Mammary microvascular endothelial cell (primary cell): ENCODE measurements at places on chromosomes 6 and 20. TPM values are rescaled to one million over a fixed set of nuclear protein-coding genes. Genes with fewer than 3 reads are reported as not detected.

Gene TBC1D22B
- 15.4 and 15.9 TPM in 2 replicates for total RNA-seq

Gene TPBG
- 9.5 and 15.7 TPM in 2 replicates for total RNA-seq

Gene TSPO2
- not detected in 2 replicates for total RNA-seq

Gene LSM14B
- 20.3 and 21.2 TPM in 2 replicates for total RNA-seq

Gene RUNX2
- total RNA-seq = 0.69 TPM in 1 of 2 replicates, not detected in the other

Gene RGS19
- 20.3 and 29.3 TPM in 2 replicates for total RNA-seq

Gene PHF20
- total RNA-seq = 33.4 and 49.6 TPM in 2 replicates

Gene PRDM13
- not detected in 2 replicates for total RNA-seq

Gene LY86
- not detected in 2 replicates for total RNA-seq

Gene IL17F
- total RNA-seq = not detected in 2 replicates

Gene TULP1
- not detected in 2 replicates for total RNA-seq

Gene TINAG
- total RNA-seq = not detected in 2 replicates

Gene SLC17A1
- not detected in 2 replicates for total RNA-seq

Gene KCNS1
- total RNA-seq = 0.05 and 0.20 TPM in 2 replicates

Gene SIRPD
- not detected in 2 replicates for total RNA-seq

Gene CAPN11
- total RNA-seq = 2.7 and 4.8 TPM in 2 replicates
